Ascending aorta (tissue), 2 donors: ENCODE measurements at places on chromosomes 11 and 22. TPM values are rescaled to one million over a fixed set of nuclear protein-coding genes. Genes with fewer than 3 reads are reported as not detected.
A peak's percentile ranks its signal among the peaks of the same experiment; 100 is the strongest.

DNA sequence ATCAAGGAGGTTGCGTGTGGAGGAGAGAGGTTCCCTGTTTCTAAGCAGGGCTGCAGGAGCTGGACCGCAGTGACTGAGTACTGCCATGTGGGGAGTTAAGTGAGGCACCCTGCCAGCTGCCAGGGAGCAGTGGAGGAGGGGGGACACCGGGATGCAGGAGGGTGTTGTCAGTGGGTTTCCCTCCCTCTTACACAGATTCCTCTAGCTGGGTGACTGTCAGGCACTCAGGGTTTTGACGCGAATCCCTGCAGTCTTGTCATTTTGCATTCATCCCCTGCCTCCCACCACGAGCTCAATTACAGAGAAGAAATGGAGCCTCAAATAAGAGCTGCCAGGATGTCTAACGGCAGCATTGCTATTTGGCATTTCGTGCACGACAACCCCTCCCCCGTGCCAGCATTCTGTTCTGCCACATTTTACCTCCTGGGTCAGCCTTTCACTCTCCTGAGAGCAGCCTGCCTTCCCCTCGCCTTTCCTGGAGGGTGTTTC lies 119.8 kb upstream of the SORL1-AS1 start:
- H3K27ac ChIP-seq, result no peak overlapping the region
- no peak for DNase-seq
- H3K27me3 ChIP-seq, result no peaks in the 10 kb centered on the region
- no peak overlapping the region for H3K4me3 ChIP-seq
- no peaks in the 10 kb centered on the region for H3K4me1 ChIP-seq

- no peaks in the 10 kb centered on the region for H3K4me1 ChIP-seq
- H3K4me3 ChIP-seq, result no peak overlapping the region
- DNase-seq, result peak; percentile 75
- H3K27me3 ChIP-seq, result no peaks in the 10 kb centered on the region
- H3K27ac ChIP-seq, result peak overlapping the region; percentile 82
- H3K36me3 ChIP-seq, result no peaks in the 10 kb centered on the region
Measured at GRCh38 chr22:31230871-31231621, 18.9 kb downstream of the LIMK2 start.

DNA sequence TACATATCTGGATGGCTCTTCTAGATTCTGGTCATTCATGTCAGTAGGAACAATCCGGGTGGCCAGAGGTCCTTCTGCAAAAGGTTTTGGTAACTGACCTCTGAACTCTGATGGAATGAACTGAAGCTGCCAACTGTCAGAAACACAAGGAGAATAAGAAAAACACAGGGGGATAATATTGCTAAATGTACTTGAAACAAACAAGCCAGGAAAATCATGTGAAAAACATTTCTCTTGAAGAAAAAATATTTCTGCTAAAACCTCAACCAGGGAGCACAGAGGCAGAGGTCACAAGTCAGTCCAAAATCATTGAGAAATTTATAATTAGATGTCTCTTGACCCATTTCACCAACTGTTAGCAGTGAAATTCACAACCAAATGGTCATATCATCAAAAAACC lies 35.2 kb downstream of the ALG9 start:
- DNase-seq, result no peak
- H3K4me1 ChIP-seq, result no peaks in the 10 kb centered on the region
- H3K27ac ChIP-seq, result no peak overlapping the region
- H3K27me3 ChIP-seq, result no peaks in the 10 kb centered on the region
- no peak overlapping the region for H3K4me3 ChIP-seq

The PRR5L gene
- 32.5 TPM for total RNA-seq
